ENCODE measurements at places on chromosomes 2 and 18.

- DNase-seq = no peak
These were observed 352.7 kb upstream of the CDH20 start for GRCh38 chr18:60980422-60981005.

- no peak for DNase-seq
These were observed 45.6 kb downstream of the ATOH8 start for GRCh38 chr2:85799215-85799956.

GRCh38 chr18:9951022-9951859 lies 37.4 kb downstream of the VAPA start:
- peak; percentile 28 for DNase-seq

DNA sequence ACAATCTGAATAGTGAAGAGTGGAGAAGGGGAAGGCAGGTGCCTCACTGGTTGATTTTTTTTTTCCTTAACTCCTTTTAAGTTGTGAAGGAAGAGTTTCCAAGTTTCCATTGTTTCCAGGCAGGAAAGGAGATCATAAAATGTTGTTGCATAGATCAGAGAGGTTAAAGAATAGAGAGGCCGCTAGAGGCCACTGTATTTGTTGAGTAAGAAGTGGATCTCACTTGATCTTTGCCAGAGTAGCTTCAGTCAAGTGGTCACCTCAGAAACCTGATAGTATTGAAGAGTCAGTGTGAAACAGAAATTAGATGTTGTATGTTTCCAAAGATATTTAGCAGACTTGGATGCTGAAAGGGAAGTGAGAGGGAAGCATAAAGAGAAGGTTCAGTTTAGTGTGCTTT lies 17.6 kb downstream of the CTNNA2 start:
- DNase-seq = no peak

GRCh38 chr2:172079838-172080640 lies 5.3 kb upstream of the DLX1 start:
- no peak for DNase-seq

DNA sequence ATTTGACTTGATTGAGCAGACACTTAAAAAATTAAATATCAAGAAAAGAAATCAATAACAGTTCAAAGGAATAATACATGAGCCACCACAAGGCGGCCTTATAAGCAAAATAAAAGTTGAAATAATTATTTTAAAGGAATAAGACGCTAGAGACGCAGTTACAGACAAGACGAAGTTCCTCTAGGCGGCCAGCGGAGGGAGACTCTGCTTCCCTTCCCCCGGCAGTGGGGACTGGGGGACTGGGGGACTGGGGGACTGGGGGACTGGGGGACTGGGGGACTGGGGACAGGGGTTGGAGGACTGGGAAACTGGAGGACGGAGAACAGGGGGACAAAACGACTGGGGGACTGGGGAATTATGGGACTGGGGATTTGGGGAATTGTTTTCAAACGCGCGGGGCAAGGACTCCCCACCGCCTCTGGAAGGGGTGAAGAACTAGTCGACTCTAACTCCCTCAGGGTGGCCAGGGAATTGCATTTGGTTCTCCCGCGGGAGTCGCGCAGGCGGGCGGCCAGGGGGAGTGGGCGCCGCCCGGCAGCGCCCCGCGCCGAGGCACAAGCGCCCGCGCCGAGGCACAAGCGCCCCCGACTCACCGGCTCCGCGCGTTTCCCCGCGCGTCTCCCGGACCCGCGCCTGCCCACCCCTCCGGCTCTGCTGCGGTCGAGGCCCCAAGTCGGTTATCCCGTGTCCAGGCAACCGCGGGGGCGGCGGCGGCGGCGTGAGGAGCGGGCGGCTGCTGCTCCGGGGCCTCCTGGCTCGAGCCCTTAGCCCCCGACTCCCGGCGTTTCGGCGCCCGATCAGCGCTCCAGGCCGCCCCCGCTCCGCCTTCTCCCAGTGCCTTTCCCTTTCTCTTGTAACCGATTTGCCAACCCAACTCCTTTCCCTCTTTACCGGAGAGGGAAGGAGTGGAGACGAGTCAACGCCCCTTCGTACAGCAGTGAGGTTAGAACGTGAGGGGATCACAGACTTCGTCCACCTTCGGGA lies at the start of gene CCDC178:
CCDC178 (minus strand) TSS at position 662 of the 984 bp plus-strand sequence. CDS start 28,633 bp downstream, outside the sequence.
- DNase-seq = no peak

- DNase-seq = no peak
These were observed 60.1 kb upstream of the YWHAQ start for GRCh38 chr2:9690716-9691498.

- DNase-seq = no peak
These were observed 26.8 kb downstream of the SMAD7 start for GRCh38 chr18:48923746-48924629.

DNA sequence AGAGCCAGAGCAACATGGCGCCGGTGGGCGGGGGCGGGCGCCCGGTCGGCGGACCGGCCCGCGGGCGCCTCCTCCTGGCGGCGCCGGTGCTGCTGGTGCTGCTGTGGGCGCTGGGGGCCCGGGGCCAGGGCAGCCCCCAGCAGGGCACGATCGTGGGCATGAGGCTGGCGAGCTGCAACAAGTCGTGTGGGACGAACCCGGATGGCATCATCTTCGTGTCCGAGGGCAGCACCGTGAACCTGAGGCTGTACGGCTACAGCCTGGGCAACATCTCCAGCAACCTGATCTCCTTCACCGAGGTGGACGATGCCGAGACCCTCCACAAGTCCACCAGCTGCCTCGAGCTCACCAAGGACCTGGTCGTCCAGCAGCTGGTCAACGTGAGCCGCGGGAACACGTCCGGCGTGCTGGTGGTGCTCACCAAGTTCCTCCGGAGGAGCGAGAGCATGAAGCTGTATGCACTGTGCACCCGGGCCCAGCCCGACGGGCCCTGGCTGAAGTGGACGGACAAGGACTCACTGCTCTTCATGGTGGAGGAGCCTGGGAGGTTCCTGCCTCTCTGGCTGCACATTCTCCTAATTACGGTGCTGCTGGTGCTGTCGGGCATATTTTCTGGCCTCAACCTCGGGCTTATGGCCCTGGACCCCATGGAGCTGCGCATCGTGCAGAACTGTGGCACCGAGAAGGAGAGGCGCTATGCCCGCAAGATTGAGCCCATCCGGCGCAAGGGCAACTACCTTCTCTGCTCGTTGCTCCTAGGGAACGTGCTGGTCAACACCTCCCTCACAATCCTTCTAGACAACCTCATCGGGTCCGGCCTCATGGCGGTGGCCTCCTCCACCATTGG lies 507 bp downstream of the CNNM4 start:
- DNase-seq = peak; percentile 74

DNA sequence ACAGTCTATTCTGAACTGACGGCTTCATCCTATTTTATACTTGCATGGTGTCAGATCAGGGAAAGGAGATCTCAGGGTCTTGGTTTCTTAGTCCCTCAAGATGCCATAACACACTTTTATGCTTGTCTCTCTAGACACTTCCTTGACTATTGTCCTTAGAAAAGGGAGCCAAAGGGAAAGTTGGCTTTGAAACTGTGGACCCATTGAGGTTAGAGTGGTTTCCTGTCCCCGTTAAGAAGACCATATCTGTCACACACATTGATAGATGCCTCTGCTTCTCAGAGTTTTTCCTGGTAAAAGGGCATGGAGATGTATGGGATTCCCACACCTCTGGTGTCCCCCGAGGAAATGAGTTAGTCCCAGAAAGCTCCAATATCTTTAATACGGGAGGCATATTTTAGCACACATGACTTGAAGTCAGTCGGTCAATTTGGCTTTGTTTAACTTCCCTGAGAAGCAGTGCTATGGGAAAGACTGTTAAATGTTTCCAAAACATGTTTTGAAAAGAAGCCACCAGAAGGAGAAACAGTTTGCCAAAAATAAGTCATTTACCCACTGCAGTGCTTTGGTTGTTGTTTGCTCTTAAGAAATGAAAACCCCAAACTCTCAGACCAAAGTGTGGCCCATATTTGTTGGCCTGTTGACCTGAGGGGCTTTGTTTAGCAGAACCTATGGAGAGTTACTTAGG lies 133.4 kb upstream of the CXCR4 start:
- no peak for DNase-seq

DNA sequence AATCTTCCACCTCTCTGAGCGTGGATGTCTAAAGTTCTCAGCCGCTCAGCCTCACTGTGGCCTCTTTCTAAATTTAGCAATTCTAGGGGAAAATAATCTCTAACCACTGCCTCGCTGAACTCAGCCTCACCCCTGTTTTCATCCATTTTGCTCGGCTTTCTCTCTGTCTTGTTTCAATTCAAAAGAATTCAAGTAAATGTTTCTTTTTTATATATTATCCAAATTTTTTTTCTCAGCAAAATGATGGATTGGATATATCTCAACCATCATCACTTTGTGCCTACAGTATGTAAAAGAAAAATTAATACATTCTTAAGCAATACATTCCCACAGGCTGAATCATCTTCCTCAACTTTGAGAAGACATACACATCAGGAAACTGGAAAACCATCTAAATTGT lies 24.0 kb upstream of the GALNT5 start:
- no peak for DNase-seq

GRCh38 chr18:45103319-45104048 lies 422.8 kb downstream of the SETBP1 start:
- no peak for DNase-seq

DNA sequence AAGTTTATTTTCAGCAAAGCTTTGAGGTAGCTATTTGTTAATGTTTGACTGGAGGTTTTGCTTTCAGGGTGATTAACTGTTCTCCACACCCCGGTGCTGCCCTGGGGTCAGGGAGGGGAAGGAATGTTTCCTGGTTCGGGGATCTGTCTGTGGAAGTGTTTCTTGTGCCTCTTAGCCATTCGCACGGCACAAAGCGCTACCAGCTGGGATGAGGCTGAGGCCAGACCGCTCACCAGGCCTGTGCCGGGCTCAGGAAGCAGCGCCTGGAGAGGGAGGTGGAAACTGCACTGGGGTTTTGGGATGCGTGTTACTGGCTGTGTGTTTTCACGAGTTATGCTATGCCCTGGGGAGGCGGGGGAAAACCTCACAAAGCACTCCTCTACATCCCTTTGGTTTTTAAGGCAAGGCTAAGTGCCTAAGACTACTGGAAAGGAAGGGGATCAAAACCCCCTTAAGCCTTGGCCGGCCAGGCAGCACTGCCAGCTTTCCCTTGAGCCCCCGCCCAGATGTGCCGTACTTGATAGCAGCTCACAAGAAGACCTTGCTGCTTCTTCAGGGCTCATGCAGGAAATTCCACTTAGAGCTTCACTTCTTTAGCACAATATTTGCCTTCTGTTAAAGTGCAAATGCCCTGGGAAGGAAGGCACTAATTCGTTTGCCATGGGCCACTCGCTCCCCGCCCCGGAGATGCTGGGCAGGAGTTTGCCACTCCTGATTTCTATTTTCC lies 65.7 kb upstream of the CNGA3 start:
- DNase-seq = no peak

DNA sequence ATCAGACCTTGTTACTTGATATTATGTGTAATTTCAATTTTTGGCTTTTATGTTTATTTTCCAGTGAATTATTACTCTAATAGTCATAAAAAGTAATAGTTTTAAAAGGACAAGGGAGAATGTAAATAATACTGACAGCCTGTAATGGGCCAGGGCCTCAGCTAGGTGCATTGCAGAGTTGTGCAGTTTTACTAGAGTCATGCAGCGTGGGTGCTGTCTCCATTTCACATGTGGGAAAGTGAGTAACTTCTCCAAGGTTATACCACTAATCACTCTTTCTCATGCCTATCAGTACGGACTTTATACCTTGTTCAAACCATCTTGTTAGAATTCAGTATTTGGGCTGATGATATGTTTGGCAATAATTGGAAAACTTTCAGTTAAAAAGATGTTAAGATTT lies 73.3 kb downstream of the UGGT1 start:
- DNase-seq = no peak

DNA sequence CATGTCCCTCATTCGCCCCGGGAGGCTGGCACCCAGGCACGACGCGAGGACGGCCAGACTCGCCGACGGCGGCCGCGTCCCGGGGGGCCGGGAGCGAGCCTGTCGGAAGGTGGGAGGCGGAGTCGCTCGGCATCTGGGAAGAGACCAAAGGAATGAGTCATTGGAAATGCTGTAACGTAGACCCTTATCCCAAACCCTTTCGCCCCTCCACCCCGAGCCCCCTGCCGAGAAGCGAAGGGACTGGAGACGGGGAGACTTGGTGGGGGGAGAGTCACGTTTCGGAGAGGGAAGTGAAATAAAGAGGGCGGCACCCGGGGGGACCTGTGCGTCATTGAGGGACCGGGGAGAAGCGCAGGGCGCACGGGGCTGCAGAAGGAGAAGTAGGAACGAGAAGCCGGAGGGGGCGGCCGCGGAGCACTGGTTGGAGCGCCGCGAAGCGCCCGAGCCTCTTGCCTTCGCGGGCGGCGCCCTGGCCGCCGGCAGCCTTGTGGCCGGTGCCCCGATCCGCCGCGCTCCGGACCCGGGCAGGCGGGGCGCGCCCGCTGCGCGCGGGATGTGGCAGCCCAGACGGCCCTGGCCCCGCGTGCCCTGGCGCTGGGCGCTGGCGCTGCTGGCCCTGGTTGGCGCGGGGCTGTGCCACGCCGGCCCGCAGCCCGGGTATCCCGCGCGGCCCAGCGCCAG lies at the start of gene EMILIN2:
EMILIN2 (plus strand) TSS at position 371 of the 681 bp plus-strand sequence; CDS start at position 554, 183 bp downstream.
- DNase-seq = no peak

- DNase-seq = no peak
These were observed 349.7 kb upstream of the TMEFF2 start for GRCh38 chr2:192544371-192544955.

- no peak for DNase-seq
These were observed 55.6 kb downstream of the THADA start for GRCh38 chr2:43540021-43540779.

GRCh38 chr2:37671009-37671815 lies at the start of gene CDC42EP3:
Gene CDC42EP3, minus strand, starts transcription at chr2:37671642. Its CDS starts 25,055 bp downstream, at chr2:37646587.
- DNase-seq = no peak

DNA sequence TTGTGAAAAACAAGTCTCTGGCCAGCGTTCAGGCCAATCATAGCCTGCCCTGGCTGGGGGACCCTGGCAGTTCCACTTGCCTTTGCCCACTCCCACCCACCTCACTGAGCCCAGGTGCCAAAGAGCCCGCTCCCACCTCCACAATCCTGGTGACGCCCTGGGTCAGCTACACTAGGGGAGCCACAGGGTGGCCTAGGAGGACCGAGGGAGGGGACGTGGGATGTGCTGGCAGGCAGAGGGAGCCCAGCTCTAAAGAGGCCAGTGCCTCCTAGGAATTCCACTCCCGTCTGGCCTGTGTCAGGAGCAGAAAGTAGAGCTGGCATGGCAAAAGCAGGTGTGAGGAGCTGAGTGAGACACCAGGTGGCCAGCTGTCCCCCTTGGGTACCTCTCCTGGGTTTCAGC lies 49.3 kb downstream of the TNS1 start:
- no peak for DNase-seq

DNA sequence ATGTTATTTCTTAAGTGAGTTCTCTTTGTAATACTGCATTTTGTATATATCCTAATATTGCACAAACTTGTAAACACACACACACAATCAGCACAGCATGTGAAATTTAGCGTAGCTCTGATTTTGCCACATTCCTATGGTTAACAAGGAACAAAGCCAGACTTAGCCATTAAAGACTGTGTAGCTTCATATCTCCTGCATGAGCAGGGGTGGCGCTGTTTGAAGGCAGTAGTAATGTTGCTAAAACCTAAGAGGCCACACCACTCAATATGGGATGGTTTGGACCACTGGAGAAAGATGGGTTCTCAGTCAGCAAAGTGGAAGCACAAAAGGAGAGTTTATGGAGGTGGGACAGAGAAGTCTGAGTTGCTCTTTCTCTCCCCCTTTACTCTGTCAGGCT lies 61.1 kb upstream of the RND3 start:
- DNase-seq = no peak

- DNase-seq = no peak
These were observed 711.4 kb upstream of the ACVR2A start for GRCh38 chr2:147133286-147133908.

GRCh38 chr2:73436019-73436418 lies 50.4 kb downstream of the ALMS1 start:
- no peak for DNase-seq
